Lower lobe of right lung (tissue), 2 donors: ENCODE measurements at places on chromosomes 7 and 10. TPM values are rescaled to one million over a fixed set of nuclear protein-coding genes. Genes with fewer than 3 reads are reported as not detected.

The CTAGE6 gene
- total RNA-seq: 0.44 TPM

The KCNIP2 gene
- total RNA-seq: 3.7 TPM

The MTPN gene
- 144 TPM for total RNA-seq

The ATP5MK gene
- 221 TPM for total RNA-seq

The SPDYE16 gene
- 0.18 TPM for total RNA-seq

The SLC35B4 gene
- total RNA-seq: 12.2 TPM

The SAMD9L gene
- 64.4 TPM for total RNA-seq

The MKX gene
- total RNA-seq: 1.6 TPM

The FKBP9 gene
- total RNA-seq: 104 TPM

The WEE2 gene
- total RNA-seq: not detected

The ATXN7L1 gene
- 17.7 TPM for total RNA-seq

The C10orf67 gene
- 1.2 TPM for total RNA-seq

The VKORC1L1 gene
- total RNA-seq: 35.2 TPM

DNA sequence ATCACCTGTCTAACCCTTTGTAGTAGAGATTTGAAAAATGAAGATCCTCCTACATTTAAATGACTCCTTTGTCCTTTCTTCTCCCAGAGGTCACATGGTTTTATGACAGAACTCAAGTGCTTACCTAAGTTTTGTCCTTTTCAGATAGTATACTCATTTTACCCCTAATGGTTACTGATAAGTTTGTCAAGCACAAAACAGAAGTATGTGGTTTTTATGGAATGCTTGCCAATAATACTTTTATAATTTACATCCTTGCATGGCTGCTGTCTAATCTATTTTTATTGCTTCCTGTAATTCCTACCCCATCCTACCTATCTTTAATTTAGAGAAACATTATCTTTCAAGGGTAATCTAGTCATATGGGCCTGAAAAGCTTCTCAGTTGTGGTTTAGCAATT, 37.5 kb downstream of the HELLS start:
- no peak for DNase-seq

DNA sequence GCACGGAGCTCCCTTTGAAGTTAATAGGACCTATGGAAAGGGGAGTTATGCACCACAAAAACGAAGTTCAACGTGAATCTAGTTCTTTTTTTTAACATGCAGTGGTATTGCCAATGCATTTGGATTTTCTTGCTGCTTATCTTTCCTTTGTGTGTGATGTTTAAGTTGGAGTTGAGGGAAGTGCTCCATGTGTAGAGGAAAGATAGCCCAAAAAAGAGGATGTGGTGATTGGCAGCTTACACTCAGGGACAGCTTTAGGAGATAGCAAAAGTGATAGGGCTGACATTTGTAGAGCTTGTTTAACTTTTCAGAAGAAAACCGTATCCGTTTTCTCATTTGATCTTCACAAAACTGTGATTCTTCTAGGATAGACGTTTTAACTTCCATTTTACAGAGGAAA, 101.3 kb downstream of the MDFIC start:
- no peak for DNase-seq

GRCh38 chr10:3948843-3949242, 163.8 kb upstream of the KLF6 start:
- no peak for DNase-seq

DNA sequence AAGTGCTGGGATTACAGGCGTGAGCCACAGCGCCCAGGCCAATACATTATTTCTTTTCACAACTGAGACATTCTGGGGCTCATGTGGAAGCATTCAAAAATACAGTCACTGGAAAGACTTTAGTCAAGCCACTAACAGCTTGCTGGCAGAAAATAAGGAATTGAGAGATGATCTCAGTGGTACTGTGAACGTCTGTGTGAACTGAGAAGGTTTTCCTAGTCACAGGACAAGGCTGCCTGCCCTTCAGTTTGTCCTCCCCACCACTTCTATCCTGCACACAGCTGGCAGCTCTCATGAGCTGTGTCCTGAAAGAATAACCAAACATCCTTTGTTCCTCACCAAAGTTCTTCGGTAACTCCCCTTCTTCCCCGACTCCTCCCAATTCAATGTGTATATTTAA, 31.3 kb upstream of the ITGA8 start:
- no peak for DNase-seq

DNA sequence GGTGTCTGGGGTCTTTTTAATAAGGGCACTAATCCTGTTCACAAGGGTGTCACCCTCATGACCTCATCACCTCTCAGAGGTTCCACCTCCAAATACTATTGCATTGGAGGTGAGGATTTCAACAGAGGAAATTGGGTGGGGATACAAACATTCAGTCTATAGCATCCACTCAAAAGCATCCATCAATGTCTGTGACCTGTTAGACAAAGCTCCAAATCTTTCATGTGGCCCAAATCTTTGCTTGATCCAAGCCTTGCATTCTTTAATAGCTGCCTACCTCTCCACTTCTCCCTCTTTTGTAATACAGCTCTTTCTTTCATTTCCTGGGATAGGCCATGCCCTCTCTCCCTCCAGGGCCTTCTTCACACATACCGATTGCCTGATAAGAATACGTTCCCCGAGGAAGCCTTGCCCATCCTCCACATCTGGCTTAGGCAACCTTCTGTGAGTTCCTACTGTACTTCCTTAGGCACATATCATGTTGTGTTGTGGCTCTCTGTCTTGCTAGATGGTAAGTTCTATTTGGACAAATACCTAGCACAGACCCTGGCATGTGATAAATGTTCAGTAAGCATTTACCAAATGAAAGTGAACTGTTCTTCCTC, 66.1 kb downstream of the CREM start:
- no peak for DNase-seq

- DNase-seq: no peak
These were observed 149.9 kb downstream of the WDR37 start for GRCh38 chr10:1206101-1206500.

DNA sequence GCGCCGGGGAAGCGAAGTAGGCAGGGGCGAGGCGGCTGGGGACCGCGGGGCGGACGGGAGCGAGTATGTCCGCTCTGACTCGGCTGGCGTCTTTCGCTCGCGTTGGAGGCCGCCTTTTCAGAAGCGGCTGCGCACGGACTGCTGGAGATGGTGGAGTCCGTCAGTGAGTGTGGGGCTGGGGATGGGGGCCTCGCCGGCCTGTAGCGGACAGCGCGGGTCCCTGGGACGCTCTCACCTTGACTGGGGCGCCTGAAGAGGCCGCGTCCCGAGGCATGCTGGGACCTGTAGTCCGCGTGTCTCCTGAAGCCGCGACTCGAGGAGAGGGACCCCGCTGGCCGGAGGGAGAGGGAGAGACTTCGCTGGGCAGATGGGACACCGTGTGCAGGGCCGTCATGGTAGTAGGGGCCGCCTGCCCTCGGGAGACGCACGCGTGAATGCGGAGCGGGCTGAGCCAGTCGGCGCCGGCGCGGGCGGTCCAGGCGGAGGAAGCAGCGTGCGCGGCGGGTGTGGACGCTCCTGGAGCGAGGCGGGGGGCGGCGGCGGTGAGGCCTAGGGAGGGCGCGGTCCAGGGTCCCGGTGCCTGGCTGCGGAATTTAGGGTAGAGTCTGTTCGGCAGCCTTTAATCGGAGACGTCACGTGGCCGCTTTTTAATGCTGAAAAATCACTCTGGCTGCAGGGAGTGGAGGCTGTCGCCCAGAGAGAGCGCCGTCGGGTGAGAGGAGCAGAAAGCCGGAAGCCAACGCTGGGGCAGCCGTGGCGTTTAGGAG, at the start of gene NDUFB2:
NDUFB2 (plus strand) TSS at position 29 of the 767 bp plus-strand sequence; CDS start at position 66, 37 bp downstream.
- peak; percentile 79 for DNase-seq

DNA sequence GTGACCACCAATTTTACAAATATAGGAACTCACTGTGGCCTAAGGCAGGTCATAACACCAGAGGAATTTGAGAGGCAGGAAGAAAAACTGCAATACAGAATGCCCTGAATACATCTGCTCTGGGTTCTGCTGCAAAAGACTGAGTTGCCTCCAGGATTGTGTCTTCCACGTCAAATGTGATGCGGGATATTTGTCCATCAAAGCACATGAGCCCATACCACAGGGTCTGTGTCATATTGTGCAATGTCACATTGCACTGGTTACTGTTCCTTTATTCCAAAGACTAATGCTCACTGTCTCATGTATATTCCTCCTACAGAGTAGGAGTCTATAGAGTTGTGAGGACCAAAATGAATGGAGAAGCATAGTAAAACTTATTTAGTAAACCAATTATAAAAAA, 58.6 kb upstream of the ABCB4 start:
- no peak for DNase-seq

- no peak for DNase-seq
These were observed 100.6 kb upstream of the PDE1C start for GRCh38 chr7:32170838-32171237.

GRCh38 chr7:152633504-152633903, 42.4 kb downstream of the XRCC2 start:
- no peak for DNase-seq

GRCh38 chr7:65411249-65411648, 37.6 kb downstream of the ZNF92 start:
- no peak for DNase-seq

- no peak for DNase-seq
These were observed 998.7 kb downstream of the LRMDA start for GRCh38 chr10:76430061-76430645.

- peak; percentile 57 for DNase-seq
These were observed 109.2 kb downstream of the DPY19L1 start for GRCh38 chr7:34928052-34928451.

GRCh38 chr10:101818872-101819633, 809 bp upstream of the OGA start:
- DNase-seq: no peak

DNA sequence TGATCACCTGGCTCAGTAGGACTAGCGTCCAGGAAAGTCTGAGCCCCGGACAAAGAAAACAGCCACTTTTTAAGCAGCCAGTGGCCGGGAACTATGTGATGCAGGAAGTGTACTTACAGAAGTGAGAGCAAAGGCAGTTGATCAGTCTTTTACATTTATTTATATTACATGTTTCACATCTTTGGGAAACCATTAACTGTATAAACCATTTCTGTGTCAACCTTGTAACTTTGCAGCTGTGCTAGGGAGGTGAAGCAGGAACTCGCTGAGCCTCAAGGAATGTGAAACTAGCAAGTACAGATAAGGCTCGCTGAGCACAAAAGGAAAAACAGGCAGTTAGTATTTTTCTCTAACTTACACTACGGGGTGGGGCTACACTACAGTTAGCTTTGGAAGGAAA, 39.9 kb upstream of the HECW1 start:
- DNase-seq: no peak

DNA sequence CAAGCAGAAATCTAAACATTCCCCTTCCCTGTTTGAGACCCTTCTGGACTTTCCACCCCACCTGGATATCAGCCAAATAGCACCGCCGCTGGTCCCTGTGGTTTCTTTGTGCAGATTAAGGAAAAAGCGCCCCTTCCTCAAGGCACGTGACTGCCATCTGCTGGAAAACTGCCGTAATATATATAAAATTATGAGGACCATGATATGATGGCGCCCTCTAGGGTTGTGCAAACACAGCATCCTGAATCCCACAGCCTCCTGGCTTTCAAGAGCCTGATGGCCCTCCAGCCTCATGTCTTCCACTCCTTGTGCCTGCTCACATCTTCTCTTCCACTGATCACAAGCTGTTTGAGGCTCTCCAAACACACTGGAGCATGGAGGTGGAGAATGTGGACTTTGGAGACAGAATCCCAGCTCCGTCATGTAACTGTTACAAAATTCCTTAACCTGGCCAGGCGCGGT, 121.3 kb downstream of the MYL10 start:
- no peak for DNase-seq

- no peak for DNase-seq
These were observed 597.6 kb downstream of the PARD3 start for GRCh38 chr10:34217524-34217923.

- DNase-seq: no peak
These were observed 172.5 kb downstream of the BAMBI start for GRCh38 chr10:28849821-28850220.

GRCh38 chr7:158827411-158828132, 1.7 kb downstream of the ESYT2 start:
- no peak for DNase-seq

DNA sequence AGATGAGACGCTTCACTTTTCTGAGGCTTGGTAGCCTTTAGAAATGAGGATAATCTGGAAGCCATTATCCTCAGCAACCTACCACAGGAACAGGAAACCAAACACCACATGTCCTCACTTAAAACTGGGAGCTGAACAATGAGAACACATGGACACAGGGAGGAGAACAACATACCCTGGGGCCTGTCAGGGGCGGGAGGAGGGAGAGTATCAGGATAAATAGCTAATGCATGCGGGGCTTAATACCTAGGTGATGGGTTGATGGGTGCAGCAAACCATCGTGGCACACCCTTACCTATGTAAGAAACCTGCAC, 48.9 kb downstream of the LRGUK start:
- no peak for DNase-seq

- peak; percentile 38 for DNase-seq
These were observed 36.7 kb downstream of the UNCX start for GRCh38 chr7:1269336-1269890.

GRCh38 chr10:27433976-27434375, 70.1 kb upstream of the RAB18 start:
- DNase-seq: no peak

- DNase-seq: no peak
These were observed 8.8 kb downstream of the CCSER2 start for GRCh38 chr10:84337199-84337598.

DNA sequence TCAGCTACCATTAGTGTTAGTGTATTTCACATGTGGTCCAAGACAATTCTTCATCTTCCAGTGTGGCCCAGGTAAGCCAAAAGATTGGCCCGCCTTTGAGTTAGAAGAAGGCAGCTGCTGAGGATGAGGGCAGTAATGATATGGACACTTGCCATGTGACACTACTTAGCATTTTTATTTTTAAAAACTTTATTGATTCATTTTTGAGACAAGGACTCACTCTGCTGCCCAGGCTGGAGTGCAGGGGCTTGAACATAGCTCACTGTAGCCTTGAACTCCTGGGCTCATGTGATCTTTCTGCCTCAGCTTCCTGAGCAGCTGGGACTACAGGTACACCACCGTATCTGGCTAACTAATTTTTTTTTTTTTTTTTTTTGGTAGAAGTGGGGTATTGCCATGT, 12.3 kb upstream of the ACTR3B start:
- no peak for DNase-seq

- DNase-seq: no peak
These were observed 31.7 kb downstream of the ITPRID1 start for GRCh38 chr7:31545549-31545948.

- no peak for DNase-seq
These were observed 80.0 kb downstream of the CSTF2T start for GRCh38 chr10:51619365-51619764.

- no peak for DNase-seq
These were observed 2.4 kb downstream of the MEPCE start for GRCh38 chr7:100432053-100432452.

GRCh38 chr10:104327745-104328645, 10.3 kb downstream of the ITPRIP start:
- DNase-seq: peak; percentile 57
